ENCODE measurements at places on chromosomes 7 and 10.

DNA sequence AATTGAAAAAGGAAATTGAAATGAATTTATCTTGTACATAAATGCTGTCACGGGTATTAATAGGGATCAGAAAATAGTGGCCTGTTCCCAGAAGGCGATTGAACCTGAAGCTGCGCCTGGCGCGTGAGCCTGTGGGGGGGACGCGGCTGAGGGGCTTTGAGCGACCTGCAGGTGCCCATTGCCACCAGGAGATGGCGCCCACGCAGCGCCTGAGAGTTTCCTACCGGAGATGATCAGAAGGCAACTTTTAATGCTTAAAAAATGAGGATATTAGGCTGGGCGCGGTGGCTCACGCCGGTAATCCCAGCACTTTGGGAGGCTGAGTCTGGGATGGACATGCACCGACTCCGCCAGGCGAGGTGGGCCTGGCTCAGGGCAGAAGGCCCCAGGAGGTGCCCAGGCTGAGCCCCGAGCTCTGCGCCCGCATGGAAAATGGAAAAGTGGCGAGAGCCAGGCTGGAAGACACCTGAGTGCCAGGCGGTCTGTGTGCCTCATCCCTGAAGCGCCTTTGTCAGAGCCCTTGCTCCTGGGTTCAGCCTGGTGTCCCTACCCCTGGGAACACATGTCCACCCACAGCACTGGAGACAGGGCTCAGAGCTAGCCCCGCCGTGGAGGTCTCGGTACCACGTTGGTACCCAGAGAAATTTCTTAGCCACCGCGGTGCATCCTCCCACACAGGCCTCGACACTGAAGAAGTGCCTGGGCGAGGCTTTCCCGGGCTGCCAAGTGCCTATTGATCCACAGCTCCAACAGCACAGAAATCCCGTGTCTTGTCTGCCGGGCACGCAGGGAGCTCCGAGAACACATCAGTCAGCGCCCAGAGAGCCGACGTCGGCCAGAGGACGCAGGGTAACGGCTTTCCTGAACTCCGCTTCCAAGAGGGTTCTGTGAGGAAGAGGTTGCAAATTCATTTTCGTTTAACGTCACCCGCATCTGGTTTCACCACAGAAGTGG, 117.4 kb downstream of the INPP5A start:
- DNase-seq, result peak; percentile 64

GRCh38 chr7:24419077-24419476, 135.1 kb downstream of the NPY start:
- DNase-seq, result no peak

DNA sequence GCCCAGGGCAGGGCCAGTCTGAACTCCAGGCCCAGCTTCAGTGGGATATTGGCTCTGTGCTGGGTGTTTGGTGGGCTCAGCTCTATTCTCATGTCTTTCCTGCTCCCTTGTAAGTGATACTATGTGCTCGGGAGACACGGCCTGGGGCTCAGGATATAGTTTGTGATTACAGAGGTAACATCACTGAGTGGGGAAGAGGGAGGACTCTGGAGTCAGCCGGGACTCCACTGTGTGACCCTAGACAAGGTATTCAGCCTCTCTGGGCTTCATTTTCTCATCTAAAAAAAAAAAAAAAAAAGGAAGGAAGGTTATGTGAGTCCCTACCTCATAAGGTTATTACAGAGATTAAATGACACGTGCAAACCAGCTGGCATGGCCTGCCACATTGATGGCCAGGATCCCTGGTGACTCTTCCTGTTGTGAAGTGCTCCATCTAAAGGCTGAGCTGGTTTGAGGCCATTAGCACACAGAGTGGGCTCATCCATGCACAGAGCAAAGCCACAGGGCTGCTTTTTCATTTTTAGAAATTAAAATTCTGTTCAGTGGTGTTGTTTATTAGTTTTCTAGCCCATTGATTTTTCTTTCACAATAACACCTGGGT, 15.7 kb downstream of the SLC13A4 start:
- DNase-seq, result no peak

DNA sequence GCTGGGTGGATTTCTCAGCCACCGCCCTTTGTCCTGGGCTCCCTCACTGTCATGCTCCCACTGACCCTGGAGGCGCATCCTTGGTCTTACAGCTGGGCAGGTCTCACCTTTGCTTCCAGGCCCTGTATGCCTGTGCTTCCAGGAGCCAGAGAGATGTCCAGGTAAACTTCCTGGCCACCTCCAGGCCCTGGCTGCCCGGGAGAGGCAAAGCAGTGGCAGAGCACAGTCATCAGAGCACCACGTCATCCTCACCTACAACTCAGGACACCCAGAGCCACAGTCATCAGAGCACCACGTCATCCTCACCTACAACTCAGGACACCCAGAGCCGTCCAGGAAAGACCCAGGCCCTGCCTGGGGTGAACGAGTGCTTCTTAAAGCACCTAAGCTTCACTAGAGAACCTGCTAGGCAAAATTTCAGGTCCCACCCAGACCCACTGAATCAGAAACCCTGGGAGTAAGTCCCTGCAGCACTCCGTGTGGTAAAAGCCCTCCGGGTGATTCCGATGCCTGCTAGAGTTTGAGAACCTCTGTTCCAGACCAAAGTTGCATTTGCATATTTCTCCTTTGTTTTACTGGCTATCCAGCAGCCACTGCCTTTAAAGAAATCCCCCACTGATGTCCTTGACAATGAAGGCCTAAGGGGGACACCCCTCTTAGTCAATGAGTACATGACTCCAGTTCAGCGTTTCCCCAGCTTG, 62.3 kb downstream of the DLG5 start:
- no peak for DNase-seq

DNA sequence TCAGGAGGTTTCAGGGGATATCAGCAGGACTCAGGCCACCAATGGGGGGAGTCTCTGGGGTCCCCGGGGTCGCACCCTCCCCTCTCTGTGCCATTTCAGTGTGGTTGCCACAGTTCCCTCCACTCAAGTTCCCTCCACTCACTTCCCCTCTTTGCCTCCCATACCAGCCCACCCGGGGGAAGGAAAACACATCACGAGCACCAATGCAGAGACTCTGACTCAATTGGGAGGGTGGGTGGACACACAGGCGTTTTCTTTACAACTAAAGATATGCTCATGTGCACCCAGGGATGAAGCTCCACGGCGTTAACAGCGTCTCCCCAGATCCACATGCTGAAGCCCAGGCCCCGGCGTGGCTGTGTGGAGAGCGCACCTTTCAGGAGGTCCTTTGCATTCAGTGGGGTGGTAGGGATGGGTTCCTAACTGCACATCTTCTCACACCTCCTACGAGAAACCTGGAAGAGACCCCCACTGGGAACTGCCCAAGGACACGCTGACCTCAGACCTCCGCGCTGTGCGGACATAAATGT, 254.1 kb downstream of the ZMYND11 start:
- no peak for DNase-seq

Measured in fibroblast of lung (primary cell).